Activated naive CD8-positive, alpha-beta T cell treated with anti-CD3 and anti-CD28 coated beads, Interleukin-2, amount 10 ng/mL, durations not matched to agents 7 days and 5 days (primary cell): ENCODE measurements at places on chromosomes 13 and 19. TPM values are rescaled to one million over a fixed set of nuclear protein-coding genes. Genes with fewer than 3 reads are reported as not detected.

DNA sequence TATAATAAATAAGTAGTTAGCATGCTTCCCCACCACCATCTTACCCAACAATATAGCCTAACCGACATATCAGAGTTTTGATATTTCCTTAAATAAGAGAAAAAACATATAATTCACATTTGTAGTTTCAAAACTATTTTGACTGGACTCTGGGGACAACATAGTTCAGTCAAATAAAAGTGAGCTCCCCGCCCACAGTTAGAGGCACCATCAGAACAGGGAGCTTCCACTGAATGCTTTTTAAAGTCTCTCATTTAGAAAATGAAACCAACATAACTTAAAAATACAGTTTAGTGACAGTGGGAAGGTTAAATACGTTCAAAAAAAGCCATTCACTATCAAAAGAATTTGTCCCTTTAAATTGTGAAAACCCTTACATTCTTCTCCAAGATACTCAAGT lies 92.8 kb downstream of the EPSTI1 start:
- H3K27ac ChIP-seq: no peak overlapping the region
- no peak for DNase-seq
- H3K36me3 ChIP-seq: peaks cover 42% of the 10 kb centered on the region
- H3K27me3 ChIP-seq: no peaks in the 10 kb centered on the region

DNA sequence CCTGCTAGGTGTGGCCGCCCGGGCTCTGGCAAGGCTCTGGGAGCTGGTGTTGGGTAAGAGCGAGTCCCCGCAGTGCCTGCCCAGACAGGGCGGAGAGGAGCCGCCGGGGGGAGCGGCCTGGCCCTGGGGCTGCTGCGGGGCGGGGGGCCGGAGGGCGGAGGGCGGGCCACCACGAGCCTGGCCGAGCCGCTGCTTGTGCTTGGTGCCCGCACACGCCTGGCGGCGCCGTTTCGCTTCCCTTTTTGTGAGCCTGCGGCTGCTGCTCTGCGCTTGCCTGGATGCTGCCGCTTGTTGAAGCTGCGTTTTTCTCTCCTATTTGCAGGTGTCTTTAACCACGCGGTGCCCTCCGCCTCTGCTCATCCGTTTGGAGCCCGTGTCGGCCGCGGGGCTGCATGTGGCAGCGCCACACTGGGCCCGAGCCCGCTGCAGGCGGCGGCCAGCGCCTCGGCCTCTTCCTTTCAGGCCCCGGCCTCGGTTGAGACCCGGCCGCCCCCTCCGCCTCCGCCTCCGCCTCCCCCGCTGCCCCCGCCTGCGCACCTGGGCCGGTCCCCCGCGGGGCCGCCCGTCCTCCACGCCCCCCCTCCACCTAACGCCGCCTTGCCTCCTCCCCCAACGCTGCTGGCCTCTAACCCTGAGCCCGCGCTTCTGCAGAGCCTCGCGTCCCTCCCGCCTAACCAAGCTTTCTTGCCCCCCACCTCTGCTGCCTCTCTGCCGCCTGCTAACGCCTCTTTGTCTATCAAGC lies 8.5 kb downstream of the PLEKHJ1 start:
- no peaks in the 10 kb centered on the region for H3K27me3 ChIP-seq
- H3K4me3 ChIP-seq: no peak overlapping the region
- peaks cover 6% of the 10 kb centered on the region for H3K4me1 ChIP-seq
- peaks cover 5% of the 10 kb centered on the region for H3K36me3 ChIP-seq

The IL27RA gene
- 41.6 TPM for total RNA-seq

- H3K27me3 ChIP-seq: no peaks in the 10 kb centered on the region
- DNase-seq: no peak
- peaks cover 11% of the 10 kb centered on the region for H3K4me1 ChIP-seq
Observed at GRCh38 chr19:6491802-6492592, 10.1 kb downstream of the TUBB4A start.

- H3K27ac ChIP-seq: no peak overlapping the region
- DNase-seq: no peak
- H3K4me1 ChIP-seq: no peaks in the 10 kb centered on the region
- peaks cover 6% of the 10 kb centered on the region for H3K27me3 ChIP-seq
- H3K4me3 ChIP-seq: no peak overlapping the region
Observed at GRCh38 chr13:98398581-98398980, 178.3 kb downstream of the STK24 start.

The TMEM190 gene
- total RNA-seq: not detected

DNA sequence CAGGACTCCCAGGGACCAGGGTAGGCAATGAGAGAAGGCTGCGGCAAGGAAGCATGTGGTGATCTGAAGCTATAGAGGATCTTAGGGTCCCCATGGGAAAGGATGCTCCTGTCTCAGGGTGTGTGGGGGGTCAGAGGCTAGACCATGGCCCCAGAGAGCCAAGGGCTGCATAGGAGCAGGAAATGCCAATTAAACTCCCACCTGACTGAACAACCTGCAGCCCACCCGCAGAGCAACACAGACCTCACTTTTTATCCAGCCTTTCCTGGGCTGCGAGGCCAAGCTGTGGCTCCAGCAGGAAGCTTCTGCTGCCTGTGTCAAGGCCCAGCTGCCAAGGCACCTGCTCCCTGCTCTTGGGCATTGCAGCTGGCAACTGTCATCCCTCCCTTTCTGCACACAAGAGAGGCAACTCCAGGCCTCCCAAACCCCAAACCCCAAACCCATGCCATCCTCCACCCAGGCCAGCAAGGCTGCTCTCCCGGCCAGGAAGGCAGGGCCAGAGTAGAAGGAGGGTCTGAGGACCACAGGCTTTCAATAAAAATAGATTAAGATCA lies 290.1 kb downstream of the FOXO1 start:
- H3K27ac ChIP-seq: no peak overlapping the region
- peaks cover 16% of the 10 kb centered on the region for H3K4me1 ChIP-seq
- H3K27me3 ChIP-seq: no peaks in the 10 kb centered on the region
- DNase-seq: no peak

GRCh38 chr13:112714376-112715174 lies 24.7 kb downstream of the ATP11A start:
- no peaks in the 10 kb centered on the region for H3K36me3 ChIP-seq
- H3K4me3 ChIP-seq: no peak overlapping the region
- H3K27ac ChIP-seq: no peak overlapping the region
- H3K27me3 ChIP-seq: no peaks in the 10 kb centered on the region
- no peak for DNase-seq

The DHDH gene
- total RNA-seq: 2.6 TPM

- H3K4me1 ChIP-seq: no peaks in the 10 kb centered on the region
- peaks cover under 1% of the 10 kb centered on the region for H3K27me3 ChIP-seq
- H3K4me3 ChIP-seq: no peak overlapping the region
- DNase-seq: no peak
Observed at GRCh38 chr13:74450525-74450845, 316.3 kb upstream of the KLF12 start.

The DCLK1 gene
- total RNA-seq: not detected

- peaks cover 4% of the 10 kb centered on the region for H3K4me1 ChIP-seq
- H3K36me3 ChIP-seq: no peaks in the 10 kb centered on the region
- H3K27ac ChIP-seq: no peak overlapping the region
- DNase-seq: no peak
- H3K4me3 ChIP-seq: no peak overlapping the region
- peaks cover 53% of the 10 kb centered on the region for H3K27me3 ChIP-seq
Observed at GRCh38 chr13:25379011-25379410, 7.2 kb downstream of the ATP8A2 start.

The TRIM28 gene
- 412 TPM for total RNA-seq

GRCh38 chr13:110916301-110917142 lies 1.7 kb upstream of the ANKRD10 start:
- DNase-seq: no peak
- H3K27me3 ChIP-seq: peaks cover 2% of the 10 kb centered on the region
- H3K4me3 ChIP-seq: peak overlapping the region; percentile 93
- H3K27ac ChIP-seq: no peak overlapping the region
- H3K36me3 ChIP-seq: peaks cover 9% of the 10 kb centered on the region

The C5AR1 gene
- 4.0 TPM for total RNA-seq

GRCh38 chr13:50923272-50923671 lies 13.7 kb downstream of the RNASEH2B start:
- DNase-seq: no peak
- H3K4me1 ChIP-seq: peaks cover 10% of the 10 kb centered on the region
- peaks cover 70% of the 10 kb centered on the region for H3K36me3 ChIP-seq
- H3K27me3 ChIP-seq: no peaks in the 10 kb centered on the region
- H3K27ac ChIP-seq: no peak overlapping the region

DNA sequence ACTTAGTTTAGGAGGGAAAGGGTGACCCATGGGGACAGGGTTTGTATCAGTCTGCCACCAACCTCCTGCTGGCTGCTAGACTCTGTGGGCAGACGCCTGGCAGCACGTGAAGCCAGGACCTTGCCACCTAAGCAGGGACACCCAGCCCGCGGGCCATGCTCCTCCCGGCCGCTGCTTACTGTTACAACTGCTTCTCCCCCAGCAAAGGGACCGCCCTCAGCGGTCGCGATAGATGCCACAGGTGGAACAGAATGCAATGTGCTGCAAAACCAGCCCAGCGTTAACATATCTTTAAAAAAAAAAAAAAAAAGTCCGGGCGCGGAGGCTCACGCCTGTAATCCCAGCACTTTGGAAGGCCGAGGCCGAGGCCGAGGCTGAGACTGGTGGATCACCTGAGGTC lies 1.9 kb upstream of the RHPN2 start:
- H3K27ac ChIP-seq: no peak overlapping the region
- H3K27me3 ChIP-seq: peaks cover 28% of the 10 kb centered on the region
- peak overlapping the region; percentile 33 for H3K4me3 ChIP-seq
- no peaks in the 10 kb centered on the region for H3K4me1 ChIP-seq

GRCh38 chr19:5679289-5680083 lies 830 bp downstream of the MICOS13 start:
- no peak for DNase-seq
- H3K36me3 ChIP-seq: peaks cover 1% of the 10 kb centered on the region
- peaks cover 7% of the 10 kb centered on the region for H3K27me3 ChIP-seq
- H3K4me3 ChIP-seq: peak overlapping the region; percentile 81
- peak overlapping the region; percentile 90 for H3K27ac ChIP-seq

The OR7A5 gene
- not detected for total RNA-seq

The NHLRC3 gene
- total RNA-seq: 28.4 TPM

DNA sequence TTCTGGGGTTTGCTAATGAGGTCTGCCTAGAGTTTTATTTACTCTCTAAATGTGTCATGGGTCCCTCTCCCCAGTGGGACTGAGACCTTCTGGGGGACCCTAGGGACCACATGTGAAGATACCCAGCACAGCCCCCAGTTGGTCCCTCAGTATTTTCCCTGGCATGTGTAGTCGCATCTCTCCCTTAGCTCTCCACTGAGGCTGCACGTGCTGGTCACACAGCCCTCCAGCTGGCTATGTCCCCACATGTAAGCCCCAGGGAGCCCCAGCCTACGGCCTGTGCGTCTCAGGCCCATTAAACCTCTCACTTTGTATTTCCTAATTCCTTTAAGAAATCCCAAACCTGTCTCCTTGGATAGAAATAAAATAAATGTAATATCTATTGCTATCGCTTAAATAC lies 189.6 kb upstream of the TSHZ3 start:
- no peak overlapping the region for H3K4me3 ChIP-seq
- no peak for DNase-seq
- H3K27ac ChIP-seq: no peak overlapping the region
- H3K27me3 ChIP-seq: no peaks in the 10 kb centered on the region

- no peaks in the 10 kb centered on the region for H3K36me3 ChIP-seq
- no peak for DNase-seq
- no peak overlapping the region for H3K4me3 ChIP-seq
- no peaks in the 10 kb centered on the region for H3K27me3 ChIP-seq
Observed at GRCh38 chr19:14614099-14614412, 31.2 kb downstream of the CLEC17A start.

- H3K27me3 ChIP-seq: no peaks in the 10 kb centered on the region
- no peak for DNase-seq
- H3K36me3 ChIP-seq: no peaks in the 10 kb centered on the region
- no peak overlapping the region for H3K27ac ChIP-seq
Observed at GRCh38 chr13:113091211-113091771, 14.3 kb upstream of the F7 start.

The NLRP9 gene
- not detected for total RNA-seq

GRCh38 chr19:13881692-13882418 lies 4.9 kb downstream of the NANOS3 start:
- H3K27me3 ChIP-seq: no peaks in the 10 kb centered on the region
- peak overlapping the region; percentile 62 for H3K4me3 ChIP-seq
- peak; percentile 67 for DNase-seq

The CFAP97D2 gene
- total RNA-seq: not detected

DNA sequence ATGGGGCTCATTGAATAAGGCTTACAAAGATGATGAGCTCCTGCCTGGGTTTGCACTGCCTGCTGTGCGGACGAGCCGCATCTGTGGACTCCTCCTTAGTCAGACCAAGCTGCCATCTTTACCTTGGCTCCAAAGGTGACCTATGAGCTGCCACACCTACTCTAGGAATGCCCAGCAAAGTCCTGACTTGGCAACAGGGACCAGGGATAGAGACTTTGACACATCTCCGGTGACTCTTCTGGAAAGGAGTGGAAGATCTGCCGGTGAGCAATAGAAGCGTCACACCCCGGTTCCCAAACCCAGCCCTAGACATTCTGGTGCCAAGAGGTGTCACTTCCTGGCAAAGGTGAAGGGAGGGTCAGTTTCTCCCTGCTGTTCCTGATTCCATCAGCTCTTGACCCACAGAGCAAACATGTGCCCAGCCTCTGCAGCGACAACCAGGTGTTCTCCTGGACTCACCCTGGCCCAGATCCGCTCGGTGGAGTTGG lies 50.2 kb upstream of the GTF3A start:
- H3K27me3 ChIP-seq: peaks cover 15% of the 10 kb centered on the region
- DNase-seq: no peak
- no peak overlapping the region for H3K27ac ChIP-seq

DNA sequence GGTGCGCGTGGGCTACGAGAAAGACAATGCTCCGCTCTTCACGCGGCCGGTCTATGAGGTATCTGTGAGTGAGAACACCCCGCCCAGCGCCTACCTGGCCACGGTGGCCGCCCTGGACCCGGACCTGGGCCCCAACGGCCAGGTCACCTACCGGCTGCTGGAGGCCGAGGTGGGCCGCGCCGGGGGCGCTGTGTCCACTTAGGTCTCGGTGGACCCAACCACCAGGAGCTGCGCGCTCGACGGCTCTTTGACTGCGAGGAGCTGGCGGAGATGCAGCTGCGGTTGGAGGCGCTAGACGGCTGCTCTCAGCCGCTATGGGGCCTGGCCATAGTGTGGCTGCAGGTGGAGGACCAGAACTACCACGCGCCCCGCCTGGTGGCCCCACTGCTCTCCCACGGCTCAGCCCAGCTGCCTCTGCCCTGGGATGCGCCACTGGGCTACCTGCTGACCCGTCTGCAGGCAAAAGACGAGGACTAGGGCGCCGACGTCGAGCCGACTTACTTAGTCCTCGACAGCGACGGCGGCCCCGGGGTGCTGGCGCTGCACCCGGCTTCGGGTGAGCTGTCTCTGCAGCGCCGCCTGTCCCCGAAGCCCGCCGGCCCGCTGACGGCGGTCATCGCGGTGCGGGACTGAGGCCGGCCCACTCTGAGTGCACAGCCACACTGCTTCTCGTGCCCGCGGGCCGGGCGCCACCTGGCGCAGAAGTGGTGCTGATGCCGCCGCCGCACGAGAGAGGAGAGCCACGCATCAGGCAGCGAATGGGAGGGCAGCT lies 173.0 kb downstream of the OLFM4 start:
- no peak overlapping the region for H3K4me3 ChIP-seq
- H3K27me3 ChIP-seq: peaks cover 9% of the 10 kb centered on the region
- no peak for DNase-seq
